NCI-H1092 (cell line): ENCODE measurements at places on chromosomes 13 and 19.

DNA sequence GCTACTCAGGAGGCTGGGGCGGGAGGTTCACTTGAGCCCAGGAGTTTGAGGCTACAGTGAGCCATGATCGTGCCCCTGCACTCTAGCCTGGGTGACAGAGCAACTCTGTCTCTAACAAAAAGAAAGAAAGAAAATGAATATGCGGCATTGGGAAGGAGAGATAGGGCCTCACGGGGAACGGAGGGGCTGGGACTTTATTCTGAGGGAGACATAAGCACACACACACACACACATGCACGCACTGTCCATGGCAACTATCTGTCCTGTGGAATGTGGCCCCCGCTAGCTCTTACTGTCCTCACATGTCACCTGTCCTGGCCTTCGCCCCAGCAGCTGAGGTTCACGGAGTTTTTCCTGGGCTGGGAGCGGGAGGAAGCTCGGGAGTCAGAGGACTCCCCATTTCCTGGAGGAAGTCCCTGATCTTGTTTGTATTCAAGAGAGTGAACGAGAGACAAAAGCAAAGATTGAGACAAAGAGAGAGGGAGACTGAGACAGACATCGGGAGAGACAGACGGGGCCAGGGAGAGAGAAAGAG is 654 bp downstream of the STAP2 start:
- DNase-seq = no peak

- DNase-seq = no peak
Measured at GRCh38 chr13:90416938-90417337, 930.5 kb upstream of the MIR17HG start.

GRCh38 chr19:43454031-43454430 is 11.4 kb downstream of the LYPD3 start:
- no peak for DNase-seq

DNA sequence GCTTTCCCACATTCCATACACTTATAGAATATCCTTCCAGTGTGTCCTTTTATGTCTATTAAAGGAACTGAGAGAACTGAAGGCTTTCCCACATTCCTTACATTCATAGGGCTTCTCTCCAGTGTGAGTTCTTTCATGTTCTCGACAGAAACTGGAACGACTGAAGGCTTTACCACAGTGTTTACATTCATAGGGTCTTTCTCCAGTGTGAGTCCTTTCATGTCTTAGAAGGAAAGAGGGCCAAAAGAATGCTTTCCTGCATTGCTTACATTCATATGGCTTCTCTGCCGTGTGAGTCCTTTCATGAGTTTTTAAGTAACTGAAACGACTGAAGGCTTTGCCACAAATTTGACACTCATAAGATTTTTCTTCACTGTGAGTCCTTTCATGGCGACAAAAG is 22.3 kb downstream of the ZNF44 start:
- no peak for DNase-seq

DNA sequence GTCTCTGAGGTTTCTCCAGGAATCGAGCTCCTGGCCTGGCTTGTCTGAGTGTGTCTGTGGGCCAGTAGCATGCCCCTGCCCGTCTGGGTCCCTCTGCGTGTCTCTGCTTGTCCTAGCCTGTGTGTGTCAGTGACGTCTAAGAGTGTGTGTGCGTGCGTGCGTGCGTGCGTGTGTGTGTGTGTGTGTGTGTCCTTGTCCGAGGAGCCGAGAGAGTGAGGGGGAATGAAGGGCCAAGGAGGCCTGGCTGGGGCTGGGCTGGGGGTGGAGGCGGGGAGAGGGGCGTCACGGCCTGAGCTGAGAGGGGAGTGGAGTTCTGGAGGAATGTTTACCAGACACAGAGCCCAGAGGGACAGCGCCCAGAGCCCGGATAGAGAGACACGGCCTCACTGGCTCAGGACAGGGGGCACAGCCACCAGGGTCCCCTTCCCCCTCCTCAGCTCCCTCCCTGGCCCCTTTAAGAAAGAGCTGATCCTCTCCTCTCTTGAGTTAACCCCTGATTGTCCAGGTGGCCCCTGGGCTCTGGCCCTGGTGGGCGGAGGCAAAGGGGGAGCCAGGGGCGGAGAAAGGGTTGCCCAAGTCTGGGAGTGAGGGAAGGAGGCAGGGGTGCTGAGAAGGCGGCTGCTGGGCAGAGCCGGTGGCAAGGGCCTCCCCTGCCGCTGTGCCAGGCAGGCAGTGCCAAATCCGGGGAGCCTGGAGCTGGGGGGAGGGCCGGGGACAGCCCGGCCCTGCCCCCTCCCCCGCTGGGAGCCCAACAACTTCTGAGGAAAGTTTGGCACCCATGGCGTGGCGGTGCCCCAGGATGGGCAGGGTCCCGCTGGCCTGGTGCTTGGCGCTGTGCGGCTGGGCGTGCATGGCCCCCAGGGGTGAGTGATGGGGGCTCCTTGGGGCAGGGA is at the start of gene AXL:
AXL (plus strand) TSS at position 609 of the 893 bp plus-strand sequence; CDS start at position 779, 170 bp downstream.
- DNase-seq = no peak

DNA sequence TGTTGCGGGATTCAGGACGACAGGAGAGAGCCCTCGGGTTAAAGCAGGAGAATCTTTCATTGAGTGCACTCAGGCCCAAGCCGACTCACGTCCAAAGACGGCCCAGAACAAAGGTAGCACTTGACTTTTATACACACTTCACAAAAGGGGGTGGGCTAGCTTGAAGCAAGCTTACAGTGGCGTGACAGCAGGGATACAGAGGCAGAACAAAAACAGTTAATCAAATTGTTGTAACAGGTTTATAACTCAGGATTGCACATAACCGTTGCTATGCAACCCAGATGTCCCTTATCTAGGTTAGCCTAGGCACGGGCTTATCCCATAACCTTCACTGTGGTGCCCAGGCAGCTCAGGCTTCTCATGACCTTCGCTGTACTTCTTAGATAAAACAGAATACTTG is 2.0 kb downstream of the MED25 start:
- peak; percentile 28 for DNase-seq

- DNase-seq = peak; percentile 54
Measured at GRCh38 chr13:45615501-45616101, at the start of gene ERICH6B. Gene ERICH6B, minus strand, starts transcription at chr13:45615739. Its CDS starts 18,734 bp downstream, at chr13:45597005.

DNA sequence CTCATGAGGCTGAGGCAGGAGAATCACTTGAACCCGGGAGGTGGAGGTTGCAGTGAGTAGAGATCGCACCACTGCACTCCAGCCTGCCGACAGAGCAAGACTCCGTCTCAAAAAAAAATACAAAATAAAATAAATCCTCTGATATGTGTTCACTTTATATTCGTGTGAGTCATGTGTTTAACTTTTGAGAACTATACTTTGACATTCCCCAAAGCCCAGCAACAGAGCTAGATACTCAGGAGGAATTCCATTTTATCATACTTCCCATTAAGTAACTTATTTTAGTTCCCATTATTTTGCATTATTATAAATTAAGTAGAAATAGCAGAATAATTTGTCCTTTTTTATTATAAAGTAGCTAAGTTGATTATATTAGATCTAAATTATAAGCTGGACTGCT is 3.3 kb upstream of the CHAMP1 start:
- DNase-seq = no peak

GRCh38 chr19:3350014-3350663 is 16.2 kb upstream of the NFIC start:
- no peak for DNase-seq

DNA sequence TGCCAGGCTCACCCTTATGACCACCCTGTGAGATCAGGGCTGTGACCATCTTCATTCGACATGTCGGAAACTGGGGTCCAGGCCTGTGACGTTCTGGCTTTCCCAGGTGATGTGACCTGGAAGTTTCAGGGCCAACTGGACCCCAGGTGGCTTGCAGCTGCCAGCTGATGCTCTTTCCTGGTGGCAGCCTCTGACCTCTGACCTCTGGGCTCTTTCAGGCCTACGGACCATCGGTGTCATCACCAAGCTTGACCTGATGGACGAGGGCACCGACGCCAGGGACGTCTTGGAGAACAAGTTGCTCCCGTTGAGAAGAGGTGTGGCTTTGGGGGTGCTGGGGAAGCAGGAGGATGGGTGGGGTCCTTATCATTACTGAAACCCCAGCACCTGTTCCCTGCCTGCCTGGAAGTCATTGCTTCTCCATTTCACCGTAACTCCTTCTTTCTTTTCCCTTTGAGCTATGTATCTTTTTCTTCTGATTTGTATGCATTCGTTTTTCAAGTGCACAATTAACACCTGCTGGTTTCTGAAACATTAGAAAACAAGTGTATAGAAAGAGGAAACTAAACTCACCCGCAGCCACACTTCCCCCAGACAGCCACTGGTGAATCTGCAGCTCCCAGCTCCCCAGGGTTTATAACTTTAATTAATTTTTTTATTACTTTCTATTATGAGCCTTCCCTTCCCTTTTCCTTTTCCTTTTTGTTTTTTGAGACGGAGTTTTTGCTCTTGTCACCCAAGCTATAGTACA is 58.9 kb downstream of the TMED1 start:
- no peak for DNase-seq

GRCh38 chr13:51679616-51680015 is 95.4 kb downstream of the WDFY2 start:
- no peak for DNase-seq

DNA sequence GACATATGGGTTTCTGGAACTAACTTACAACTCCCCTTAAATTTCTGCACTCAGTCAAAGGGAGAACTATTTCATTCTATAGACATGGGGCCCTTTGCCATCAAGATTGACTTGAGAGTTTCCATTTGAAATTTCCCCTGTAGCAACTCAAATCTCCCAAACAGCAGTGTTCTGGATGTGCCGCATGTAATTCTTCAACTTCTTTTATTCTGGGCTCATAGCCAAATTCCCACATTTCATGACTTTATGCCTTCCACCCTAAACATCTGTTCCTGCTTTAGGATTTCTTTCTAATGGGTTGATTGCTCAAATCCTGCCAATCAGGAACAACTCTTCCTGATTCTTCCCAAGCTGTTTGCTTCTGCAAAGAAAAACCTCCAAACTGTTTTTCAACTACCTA is 336.0 kb downstream of the TBC1D4 start:
- DNase-seq = no peak

DNA sequence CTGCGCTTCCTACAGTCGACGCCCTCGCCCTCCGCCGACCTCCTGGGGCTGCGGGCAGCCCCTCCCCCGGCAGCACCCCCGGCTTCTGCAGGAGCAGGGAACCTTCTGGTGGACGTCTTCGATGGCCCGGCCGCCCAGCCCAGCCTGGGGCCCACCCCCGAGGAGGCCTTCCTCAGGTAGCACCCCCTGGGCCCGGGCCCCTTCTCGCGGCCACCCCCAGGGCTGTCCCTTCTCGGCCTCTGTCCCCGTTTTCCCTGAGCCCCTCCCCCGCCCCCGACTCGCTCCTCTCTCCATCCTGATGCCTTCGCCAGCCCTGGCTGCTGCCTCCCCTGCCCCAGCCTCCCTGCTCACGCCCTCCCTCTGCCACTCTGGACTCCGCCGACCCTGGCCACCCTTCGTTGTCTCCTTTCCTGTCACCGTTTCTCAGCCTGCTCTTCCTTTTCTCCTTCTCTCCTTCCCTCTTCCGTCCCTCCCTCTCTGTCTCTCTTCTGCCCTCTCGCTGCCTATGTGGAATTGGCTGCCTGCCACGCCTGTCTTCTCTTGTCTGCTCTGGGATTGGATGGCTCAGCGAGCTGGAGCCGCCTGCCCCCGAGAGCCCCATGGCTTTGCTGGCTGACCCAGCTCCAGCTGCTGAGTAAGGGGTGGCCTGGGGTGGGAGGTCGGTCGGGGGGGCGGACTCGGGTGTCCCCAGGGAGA is 11.0 kb downstream of the FUZ start:
- peak; percentile 81 for DNase-seq

DNA sequence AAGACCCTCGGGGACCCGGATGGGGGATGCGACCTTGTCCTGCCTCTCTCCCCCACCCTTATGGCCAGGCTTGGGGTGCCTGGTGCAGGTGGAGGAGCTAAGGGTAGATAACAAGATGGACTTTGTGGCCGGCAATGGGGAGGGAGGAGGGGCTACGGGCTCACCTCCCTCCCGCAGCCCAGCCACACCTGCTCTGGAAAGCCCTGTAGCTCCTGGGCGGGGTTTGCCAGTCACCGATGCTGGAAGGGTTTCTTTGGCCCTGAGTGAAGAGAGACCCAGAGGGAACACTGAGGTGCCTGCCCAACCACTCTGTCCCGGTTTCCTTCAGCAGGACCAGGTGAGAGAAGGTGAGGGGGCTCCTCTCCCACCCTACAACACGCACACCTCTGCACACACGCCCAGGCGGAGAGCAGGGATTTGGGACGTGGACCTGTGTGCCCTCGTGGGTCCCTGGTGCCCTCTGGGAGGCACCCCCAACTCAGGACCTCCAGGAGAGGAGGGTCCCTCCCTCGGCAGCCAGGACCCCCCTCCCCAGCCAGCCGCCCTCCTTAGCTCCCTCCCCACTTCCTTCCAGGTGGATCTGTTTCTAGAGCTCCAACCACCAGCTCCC is at the start of gene FUT2:
FUT2 (plus strand) TSS at position 229 of the 610 bp plus-strand sequence. CDS start 6,986 bp downstream, outside the sequence.
- DNase-seq = no peak
